ENCODE measurements at places on chromosomes 12 and 14.

- DNase-seq, result no peak
These were observed 107.9 kb downstream of the PTPRQ start for GRCh38 chr12:80551897-80552296.

DNA sequence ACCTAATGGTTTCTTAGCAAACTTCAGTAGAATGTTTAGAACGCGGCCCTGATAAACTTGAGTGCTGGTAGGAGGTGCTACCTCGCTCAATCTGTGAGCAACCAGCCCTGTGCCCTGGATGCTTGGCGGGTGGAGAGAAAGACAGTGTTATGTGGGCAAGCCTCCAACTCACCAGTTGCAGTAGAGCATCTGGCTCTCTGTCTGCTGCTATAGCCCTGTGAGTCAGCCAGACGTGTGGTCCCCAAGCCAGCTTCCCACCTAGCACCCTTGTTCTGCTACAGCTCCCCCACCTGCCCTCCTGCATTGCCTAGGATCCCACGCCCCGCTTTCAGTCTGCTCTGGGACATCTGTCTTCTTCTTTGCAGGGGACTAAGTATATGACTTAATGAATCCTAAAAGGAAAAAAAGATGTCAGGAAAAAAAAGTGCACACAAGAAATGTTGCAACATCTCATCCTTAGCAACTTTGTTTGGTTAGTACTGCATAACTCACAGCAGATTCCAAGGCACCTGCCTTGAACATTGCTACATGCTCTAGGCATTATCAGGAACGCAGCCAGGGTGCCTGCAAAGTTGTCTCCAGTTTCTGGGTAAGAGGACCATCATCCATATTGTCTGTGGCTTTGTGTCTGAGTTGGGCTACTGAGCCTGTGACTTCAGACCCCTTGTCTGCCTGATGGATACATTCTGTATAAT, 13.6 kb downstream of the SNRNP35 start:
- DNase-seq, result no peak

- no peak for DNase-seq
These were observed 18.9 kb downstream of the E2F7 start for GRCh38 chr12:77046468-77046867.

DNA sequence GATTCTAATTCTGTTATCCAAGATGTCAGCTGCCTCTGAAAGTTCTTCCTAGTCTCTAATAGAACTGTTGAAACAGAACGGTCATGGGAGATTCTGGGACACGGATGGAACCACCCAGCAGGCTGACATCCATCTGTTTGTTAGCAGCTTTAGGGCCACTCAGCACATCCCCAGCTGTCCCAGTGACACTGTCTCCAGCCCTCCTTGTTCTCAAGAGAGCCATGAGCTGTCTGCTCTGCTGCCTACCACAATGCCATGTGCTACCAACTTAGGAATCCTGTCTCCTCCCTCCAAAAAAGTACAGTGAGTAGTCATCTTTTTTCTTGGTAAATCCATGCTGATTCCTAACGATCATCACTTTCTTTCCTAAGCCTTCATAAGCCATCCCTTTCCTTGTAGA, 130.5 kb downstream of the ZFP36L1 start:
- no peak for DNase-seq

GRCh38 chr12:124949779-124950728, 35.6 kb upstream of the UBC start:
- no peak for DNase-seq

- no peak for DNase-seq
These were observed 103.5 kb upstream of the BCAT1 start for GRCh38 chr12:25052196-25052913.

DNA sequence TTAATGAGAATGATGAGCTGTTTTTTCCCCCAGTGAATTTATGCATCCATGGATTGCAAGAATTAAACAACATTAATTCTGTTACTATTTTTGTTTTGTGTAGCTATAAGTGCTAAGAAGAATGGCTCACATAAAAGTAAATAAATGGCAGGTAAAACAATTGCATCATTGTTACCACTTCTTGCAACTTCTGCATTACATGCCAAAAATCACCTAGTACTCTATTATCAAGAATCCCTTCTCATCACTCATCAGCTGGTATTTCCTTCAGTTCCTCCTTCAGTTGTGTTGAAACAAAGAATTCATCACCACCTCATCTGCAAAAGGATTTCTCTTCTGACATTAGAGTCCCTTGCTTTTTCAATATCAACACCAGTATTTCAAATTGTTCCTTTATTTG, 773 bp downstream of the A2M start:
- DNase-seq, result no peak

DNA sequence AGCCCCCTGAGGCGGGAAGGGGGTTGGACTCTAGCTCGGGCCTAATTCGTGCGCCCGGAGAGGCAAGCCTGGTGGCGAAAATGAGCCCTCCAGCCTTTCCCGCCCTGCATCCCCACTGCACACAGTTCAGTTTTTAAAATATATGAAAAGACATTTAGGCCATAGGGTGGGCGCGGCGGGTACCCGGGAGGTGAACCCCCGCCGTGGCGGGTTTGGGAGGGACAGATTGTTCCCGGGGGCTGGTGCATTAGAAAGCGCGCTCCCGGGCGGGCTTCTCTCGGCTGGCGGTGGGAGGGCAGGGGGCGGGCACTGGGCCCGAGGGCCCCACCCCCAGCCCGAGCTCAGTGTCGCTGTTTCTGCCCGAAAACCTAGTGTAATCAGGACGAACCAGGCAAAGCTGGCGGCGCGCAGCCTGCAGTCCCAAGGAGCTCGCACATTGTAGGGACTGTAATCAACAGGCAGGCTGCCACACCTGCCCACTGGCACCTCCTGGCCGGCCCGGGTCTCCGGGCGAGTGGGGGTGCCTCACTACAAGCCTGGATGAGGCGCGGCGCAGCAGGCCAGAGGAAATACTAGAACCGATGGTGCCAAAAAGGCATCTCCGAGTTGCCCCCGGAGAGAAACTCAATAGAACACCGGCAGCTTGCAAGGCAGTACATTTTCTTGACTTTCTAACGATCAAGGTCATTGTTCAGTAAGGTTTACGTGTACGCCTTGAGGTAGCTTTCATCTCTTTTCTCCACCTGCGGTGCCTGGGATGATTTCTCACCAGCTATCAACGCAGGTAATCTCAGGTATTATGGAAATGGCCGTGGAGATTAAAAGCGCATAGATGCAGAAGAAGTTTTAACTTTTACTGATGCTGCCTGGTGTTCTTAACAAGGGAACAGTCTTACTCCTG, 764 bp upstream of the SPTB start:
- peak; percentile 77 for DNase-seq

- no peak for DNase-seq
These were observed 64.5 kb upstream of the DAAM1 start for GRCh38 chr14:59123975-59124374.

- DNase-seq, result no peak
These were observed 148.0 kb downstream of the SLC38A4 start for GRCh38 chr12:46677749-46678148.

- no peak for DNase-seq
These were observed 41.9 kb downstream of the PAWR start for GRCh38 chr12:79648881-79649280.

- DNase-seq, result no peak
These were observed at the start of gene EXOC3L4 for GRCh38 chr14:103094406-103095209. TSS of gene EXOC3L4 (plus strand) at chr14:103094725. CDS start at chr14:103100220, 5,495 bp downstream.

DNA sequence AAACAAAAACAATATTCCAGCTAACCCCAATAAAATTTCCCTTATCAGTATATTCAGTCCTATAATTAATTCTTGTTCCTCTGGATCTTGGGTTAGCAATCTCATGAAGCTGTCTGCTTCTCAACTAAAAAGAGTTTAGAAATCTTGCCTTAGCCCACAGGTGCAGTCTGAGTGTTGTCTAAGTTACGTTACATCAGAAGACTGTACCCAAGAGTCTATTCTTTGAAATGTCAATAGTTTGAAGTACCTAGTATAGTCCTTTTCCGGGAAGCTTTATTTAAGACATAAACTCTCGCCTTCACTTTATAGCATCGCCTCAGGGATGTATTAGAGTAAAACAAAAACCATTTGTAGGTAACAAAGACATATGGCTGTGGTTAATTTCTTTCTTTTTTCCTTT, 465.1 kb downstream of the FUT8 start:
- DNase-seq, result no peak

- DNase-seq, result peak; percentile 22
These were observed 169.6 kb downstream of the C12orf42 start for GRCh38 chr12:103326190-103326589.

GRCh38 chr14:73424453-73424852, 33.9 kb downstream of the NUMB start:
- no peak for DNase-seq

GRCh38 chr14:104522926-104523545, 56.5 kb upstream of the C14orf180 start:
- no peak for DNase-seq

GRCh38 chr14:57254884-57255283, 13.8 kb downstream of the EXOC5 start:
- DNase-seq, result no peak

- DNase-seq, result no peak
These were observed 27.0 kb upstream of the SLC2A14 start for GRCh38 chr12:7899755-7900154.

DNA sequence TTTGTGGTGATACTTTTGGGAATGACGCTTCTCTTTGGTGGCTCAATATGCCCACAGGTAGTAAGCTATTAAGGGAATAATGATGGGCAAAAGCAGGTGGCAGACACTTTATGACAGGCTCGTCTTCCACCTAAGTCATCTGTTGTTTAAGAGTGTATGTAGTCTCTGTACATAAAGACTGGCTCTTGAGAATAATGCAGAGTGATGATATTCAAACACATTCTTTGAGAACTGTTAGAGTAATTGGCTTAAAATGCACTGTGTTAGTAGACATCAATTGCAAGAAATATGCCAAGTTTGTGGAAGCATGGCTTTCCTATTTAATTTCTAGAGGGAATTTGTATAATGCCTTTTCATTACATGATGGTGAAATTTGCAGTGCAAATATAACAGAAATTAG, 694.8 kb upstream of the MIS18BP1 start:
- no peak for DNase-seq

GRCh38 chr12:71069311-71069710, 88.5 kb downstream of the TSPAN8 start:
- no peak for DNase-seq

DNA sequence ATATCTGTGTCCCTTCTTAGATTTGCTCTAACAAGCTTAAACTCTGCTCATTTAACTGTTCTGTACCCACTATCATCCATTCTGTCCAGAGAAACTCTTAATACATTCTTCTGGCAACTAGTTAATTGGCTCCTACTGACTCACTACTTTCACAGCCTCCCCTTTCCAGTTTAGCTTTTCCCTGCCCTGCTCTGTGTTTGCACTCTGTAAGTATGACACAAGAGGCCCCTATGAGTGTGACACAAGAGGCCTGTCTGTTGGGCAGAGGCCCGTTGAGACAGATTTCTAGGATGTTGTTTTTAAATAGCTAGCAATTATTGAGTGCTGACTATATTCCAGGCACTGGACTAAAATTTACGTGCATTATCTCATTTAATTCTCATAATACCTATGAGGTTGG, 246.0 kb upstream of the DAAM1 start:
- no peak for DNase-seq

- no peak for DNase-seq
These were observed 51.9 kb downstream of the SERPINA3 start for GRCh38 chr14:94663965-94664704.

DNA sequence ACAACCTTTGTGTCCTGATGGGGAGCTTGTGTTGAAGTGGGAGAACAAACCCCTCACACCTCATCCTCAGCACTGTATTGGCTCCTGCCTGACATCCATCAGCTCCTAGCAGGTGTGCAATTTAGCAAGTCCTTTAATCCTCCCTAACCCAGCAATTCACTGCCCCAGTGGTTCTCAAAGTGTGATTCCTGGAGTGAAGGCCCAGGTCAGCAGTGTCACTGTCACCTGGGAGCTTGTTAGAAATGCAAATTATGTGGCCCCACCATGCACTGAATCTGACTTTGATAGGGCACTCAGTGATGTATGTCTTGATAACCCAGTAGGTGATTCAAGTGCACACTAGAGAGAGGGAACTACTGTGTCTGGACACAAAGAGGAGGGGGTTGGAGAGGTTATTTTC, 133.6 kb downstream of the FGD4 start:
- no peak for DNase-seq

- DNase-seq, result no peak
These were observed 75.9 kb downstream of the CCDC88C start for GRCh38 chr14:91341751-91342154.

DNA sequence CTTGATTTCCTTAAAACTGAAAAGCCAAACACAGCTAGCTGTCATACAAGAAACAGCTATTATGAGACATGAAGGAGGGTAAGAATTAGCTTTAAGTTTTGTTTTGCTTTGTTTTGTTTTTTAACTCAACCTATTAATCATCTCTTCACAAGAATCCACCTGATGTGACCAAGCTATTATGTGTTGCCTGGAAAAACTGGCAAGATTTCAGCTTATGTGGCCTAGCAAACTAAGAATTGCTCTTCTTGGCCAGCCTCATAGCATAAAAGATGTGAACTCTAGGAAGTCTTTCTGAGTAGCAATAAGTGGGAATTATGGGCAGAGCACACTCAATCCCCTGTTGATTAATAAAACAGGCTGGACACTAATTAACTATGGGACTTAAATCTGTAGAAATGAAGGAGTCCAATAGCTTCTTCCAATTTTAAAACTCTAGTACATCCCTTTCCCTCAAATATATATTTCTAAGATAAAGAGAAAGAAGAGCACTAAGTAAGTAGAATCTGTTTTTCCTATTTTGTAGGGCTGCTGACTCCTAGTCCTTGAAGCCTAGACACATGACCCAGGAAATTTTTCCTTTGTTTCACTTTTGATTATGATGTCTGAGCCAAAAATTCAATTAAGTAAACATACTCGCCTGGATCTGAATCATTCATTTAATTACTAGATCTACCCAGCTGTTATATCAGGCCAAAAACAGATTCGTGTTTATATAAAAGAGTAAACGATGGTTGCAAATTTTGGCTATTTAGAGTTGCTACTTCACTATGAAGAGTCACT, 75.7 kb downstream of the GTF2A1 start:
- DNase-seq, result no peak

DNA sequence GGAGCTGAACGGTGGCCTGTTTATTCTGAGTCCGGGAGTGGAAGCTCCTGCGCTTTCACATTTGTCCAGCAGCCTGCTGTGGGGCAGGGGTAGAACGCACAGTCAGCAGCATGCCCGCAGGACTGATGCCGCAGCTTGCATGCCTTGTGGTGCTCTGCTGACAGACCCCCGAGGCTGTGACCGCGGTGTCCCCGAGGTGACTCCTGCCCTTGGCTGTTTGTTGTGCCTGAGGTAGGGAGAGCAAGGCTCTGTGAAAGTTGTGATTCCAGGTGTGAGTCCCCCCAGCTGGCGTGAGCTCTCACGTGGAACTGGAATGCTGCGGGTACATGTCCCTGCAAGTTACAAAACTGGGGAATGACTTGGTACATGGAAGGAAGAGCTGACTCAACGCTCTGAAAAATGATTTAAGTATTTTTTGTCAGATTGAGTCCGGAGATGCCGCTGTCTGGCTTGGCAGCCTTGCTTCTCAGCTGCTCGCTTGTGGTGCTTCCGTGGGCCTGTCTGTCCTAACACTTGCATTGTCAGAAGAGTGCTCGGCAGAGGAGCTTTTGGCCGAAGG, 18.1 kb downstream of the MLXIP start:
- no peak for DNase-seq

DNA sequence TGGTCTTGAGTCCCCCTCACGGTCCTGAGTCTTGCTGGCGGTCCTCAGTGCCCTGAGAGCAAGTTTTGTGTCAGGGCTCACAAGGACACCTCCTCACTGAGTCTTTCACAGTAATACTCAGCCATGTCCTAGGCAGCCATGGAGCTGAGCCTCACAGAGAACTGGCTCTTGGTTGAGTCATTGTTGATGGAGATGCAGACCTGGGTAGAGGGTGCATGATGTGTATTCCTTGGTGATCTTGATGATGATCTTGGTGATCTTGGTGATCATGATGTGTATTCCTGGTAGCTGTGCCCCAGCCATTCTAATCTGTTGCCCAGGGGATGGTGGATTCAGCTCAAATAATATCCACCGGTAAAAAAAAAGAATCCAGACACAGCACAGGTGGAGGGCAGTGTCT, 495.4 kb downstream of the TMEM121 start:
- DNase-seq, result no peak
